ENCODE measurements at places on chromosomes 4 and X.

DNA sequence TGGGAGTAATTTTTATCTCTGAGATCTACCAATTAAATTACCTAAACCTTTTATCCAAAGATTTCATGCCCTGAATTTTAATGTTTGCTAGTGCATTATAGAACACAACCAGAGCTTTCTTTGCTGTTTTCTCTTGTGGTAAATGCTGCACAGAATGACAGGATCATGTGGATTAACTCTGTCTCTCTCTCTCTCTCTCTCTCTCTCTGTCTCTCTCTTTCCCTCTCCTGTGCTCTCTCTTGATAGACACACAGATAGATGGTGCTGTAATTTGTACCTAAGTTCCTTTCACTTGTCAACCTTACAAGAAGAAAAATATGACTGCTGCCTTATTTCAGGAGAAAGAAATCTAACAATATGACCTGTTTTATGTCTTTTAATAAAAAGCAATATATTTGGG lies 211.2 kb upstream of the WDFY3 start:
- DNase-seq: no peak

DNA sequence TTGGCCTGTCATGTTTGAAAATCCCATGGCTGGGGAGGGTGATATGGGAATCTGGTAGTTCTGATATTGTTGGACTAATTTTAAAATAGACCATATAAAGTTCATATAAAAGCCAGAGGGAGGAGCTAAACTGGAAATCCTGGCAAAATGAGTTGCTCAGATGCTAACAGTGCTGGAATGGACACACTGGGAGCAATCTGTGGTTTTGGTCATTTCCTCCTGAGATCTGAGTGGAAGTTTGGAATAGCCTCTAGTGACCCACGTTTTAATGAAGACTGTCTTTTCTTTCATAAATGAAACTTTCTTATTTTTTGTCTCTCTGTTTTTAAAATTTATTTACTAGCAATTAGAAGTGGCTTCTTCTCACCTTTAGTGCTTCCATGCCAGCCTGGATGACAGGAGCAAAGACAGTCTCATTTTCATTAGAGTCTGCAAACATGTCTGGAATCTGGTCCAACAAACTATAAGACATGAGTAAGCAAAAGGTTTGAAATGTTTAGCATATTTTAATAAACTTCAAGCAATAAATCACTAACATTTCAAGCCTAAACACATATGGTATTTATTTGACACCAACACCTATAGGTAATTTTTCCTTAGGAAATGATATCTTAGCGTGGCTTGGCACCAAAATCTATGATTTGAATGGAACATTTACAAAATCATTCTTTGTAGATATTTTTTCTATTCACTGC lies 66.6 kb downstream of the METTL14 start:
- peak; percentile 73 for DNase-seq

- no peak for DNase-seq
Measured at GRCh38 chr4:142844782-142845181, 1.3 kb downstream of the INPP4B start.

DNA sequence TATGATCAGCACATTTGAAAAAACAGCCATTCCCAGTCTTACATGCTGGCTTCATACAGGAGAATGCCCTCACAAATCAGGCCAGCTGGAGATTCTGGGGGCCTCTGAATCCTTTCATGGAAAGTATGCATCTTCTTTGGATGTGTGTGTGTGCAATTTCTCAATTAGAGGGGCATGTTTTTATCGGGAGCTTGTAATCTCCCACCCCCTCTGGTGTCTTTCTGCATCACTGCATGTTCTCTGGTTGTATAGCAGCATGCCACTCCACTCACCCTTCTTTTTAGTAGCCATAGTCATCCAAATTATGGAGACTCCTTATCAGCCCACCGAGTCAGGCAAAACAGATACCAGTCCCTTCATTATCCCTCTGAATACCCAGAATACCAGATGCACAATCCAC lies 282.2 kb upstream of the SLIT2 start:
- no peak for DNase-seq

DNA sequence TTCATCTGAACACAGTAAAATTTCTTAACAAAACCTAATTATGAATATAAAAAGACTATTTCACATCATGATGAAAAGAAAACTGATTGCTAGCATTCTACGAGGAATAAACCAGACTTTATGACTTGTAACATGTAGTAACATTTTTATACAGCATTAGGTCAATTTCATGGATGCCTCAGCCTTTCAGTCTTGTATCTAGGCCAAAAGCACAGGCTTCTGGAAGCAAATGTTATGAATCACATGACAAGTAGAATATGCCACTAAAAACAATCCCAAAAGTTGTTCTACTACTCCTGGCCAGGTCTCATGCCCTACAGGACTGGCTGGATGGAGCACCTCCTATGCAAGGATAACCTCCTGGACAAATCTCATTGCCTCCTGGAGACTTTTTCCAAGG lies 101.2 kb downstream of the ARHGAP6 start:
- DNase-seq: no peak

- no peak for DNase-seq
Measured at GRCh38 chrX:7706032-7706431, 136.9 kb upstream of the VCX start.

DNA sequence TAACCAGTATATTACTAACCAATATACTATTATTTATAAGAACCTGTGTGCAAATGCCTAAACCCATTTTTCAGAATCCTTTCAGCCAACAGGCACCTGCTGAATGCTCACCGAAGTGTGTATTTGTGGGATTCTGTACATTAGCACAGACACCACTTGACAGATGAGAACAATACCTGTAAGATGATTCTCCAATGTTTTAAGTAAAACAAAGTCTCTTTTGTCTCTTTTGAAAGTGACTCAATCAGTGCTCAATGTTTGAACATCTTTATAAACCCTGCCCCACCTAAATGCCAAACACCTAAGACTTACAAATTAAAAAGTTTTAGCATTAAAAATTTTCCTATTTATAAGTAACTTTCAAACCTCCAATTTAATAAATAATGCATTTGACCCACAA lies 763 bp downstream of the ASB9 start:
- no peak for DNase-seq

GRCh38 chrX:1205681-1206611 lies 6.5 kb downstream of the CRLF2 start:
- peak; percentile 93 for DNase-seq

DNA sequence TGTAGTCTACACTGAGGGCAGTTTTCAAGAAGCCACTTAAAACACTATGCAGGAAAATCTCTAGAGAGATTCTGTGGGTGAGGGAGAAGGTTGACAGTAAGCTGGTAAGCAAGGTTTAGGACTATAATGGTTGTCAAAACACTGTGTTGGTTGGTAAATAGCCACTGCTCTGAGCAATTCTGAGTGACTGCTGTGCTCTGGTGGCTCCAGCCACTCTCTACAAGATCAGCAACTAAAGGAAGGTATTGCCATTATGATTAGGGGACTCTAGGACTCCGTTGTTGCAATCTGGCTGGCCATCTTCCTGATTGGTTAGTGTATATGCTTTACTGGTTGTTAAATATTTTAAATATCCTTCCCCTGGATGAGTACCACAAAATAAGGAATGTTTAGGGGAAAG lies 5.5 kb upstream of the FAM47E start:
- DNase-seq: no peak

- DNase-seq: peak; percentile 4
Measured at GRCh38 chr4:29708473-29708872, 1011.7 kb upstream of the PCDH7 start.

DNA sequence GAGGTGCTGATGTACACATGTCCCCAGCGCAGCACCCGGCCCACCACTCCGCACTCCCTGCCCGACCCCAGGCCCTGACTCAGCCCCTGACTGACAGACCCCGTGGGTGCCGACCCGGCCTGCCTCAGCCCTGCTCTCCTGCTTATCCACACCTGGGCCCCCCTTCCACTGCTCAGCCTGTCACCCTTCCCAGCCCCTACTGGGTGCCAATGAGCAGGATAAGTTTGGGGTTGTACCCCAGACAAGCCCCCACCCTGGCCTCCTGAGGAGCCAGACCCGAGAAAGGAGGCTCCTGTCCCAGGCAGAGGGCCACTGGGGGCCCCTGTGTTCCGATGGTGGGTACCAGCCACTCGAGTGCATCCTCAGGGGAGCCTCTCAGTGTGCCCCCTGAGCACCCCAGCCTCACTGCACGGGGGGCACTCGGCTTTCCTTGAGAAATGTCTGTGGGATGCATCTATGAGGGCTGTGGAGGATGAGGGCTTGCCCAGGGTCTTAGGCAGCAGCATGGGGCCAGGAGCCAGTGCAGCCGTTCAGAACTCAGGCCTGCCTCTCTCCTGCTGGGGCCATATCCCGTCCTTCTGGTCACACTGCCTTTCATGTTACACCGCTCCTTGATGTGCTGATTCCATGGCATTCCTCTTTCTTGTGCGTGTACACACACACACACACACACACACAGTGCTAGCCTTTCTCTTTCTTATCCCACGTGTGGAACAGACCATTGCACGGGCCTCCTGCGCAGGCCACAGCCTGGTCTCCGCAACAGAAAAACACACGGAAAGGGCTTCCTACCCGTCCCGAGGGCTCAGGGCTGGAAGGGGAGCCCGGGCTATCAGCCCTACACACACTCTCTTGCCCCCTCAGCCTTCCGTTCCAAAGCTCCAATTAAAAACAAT lies 220.1 kb upstream of the PSAPL1 start:
- no peak for DNase-seq

- no peak for DNase-seq
Measured at GRCh38 chrX:110442635-110443034, 84.0 kb downstream of the RTL9 start.

DNA sequence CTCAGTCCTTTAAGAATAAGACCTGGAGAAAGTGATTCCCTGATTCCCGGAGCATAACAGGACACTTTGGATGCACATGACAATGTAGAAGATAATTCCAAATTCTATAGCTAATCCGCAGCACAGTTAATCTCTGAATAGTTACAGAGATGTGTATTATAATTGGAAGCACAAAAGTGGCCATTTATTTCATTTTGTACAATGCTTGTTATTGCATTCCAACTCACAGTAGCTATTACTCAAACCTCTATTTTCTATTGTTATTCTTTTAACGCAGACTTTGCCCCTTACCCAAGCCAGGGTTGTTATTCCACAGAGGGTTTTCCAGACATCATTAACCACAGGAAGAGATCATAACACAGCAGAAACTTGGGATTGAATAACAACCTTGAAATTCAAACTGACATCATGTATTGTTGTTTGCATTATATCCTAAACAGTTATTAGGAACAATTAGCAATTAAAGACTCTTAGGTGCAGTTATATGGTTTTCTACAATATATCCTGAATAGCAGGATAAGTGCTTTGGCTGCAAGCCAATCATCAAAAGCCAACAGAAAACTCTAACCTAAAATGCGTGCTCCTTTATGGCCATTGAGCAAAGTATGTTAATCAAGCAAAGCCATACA lies 984.0 kb upstream of the TENM3 start:
- DNase-seq: no peak

- no peak for DNase-seq
Measured at GRCh38 chrX:106331606-106332005, 163.5 kb downstream of the PWWP3B start.

DNA sequence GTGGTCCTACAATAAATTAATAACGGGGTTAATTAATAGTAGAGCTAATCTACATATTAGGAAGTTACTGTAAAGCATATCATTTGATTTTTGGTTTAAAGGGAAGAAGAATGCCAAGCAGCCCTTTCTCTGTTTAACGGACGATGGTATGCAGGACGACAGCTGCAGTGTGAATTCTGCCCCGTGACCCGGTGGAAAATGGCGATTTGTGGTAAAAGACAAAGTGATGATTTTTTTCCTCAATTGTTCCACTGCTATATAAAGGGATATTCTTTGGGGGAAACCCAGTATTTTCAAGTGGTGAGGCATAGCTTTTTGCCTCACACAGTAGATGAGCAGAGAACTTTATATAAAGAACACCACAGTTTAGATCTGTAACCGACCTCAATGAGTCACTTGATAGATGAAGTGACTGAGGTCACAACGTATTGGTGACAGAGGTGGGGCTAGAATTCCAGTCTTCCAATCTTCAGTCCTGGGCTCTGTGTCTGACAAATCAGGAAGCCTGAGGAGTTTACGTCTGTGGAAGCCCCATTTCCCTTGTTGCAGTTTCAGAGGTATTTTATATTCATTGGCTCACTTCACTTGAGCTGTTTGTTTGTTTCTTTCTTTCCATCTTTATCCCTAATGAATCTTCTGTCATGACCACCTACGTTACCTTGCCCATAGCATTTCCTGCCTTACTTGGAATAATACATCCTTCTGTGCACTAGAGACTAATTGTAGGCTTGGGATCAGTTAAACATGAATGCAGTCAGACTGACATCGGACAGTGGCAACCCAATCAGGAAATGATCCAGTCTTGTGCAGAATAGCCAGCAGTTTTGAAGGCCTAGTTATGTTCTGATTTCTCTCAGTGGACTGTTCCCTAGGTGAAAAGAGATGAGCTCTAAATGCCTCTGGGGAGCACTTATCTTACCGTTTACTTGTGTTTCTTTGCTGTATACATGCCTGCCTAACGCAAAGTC lies 30.1 kb downstream of the ZRSR2 start:
- no peak for DNase-seq

- DNase-seq: no peak
Measured at GRCh38 chr4:55989766-55990165, 41.0 kb downstream of the CEP135 start.

GRCh38 chr4:118858779-118859178 lies 22.9 kb upstream of the SEC24D start:
- no peak for DNase-seq

GRCh38 chr4:165088366-165088765 lies 24.3 kb downstream of the TMEM192 start:
- DNase-seq: no peak

DNA sequence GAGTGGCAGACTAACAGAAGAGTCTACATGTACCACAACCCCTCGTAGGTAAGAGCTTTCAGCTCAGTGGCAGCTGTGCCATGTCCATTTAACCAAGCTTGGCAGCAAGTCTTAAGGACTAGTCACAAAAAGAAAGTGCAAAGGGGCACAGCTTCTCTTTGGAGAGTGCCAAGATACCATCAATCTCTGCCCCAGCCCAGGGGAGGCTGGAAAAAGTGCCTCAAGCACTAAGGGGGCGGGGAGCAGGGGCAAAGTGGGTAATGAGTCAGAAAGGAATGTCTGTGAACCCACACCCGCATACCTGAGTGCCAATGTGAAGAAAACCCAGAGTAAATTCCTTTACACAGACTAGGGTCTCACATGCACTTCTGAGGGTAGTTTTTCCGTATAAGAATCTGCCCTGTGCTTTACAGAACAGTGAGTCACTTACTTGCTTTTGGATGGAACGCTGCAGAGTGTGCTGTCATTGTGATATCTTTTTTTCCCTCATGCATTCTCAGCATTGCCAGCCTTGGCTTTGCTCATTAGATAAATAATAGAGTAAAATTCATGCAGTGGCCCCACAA lies 219.8 kb downstream of the ZNF674 start:
- peak; percentile 73 for DNase-seq

DNA sequence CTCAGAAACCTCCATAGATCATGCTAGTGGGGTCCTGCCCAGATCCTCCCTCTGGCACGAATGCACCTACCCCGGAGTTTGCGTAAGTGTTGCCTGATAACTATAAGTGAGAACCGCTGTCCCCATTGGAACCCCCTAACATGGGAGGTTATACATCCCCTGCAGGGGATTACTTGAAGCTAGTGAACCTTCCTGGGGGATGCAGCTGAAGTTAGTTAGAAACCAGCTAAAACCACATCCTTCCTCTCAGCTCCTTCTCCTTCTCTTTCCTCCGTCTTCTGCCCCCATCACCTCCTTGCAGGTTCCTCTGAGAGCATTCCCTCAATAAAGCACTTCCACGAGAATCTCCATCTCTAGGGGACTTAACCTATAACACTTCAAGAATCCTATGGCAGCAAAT lies 95.0 kb downstream of the ZNF827 start:
- DNase-seq: no peak

GRCh38 chr4:109296527-109296926 lies 5.9 kb downstream of the COL25A1 start:
- DNase-seq: peak; percentile 66

- DNase-seq: peak; percentile 40
Measured at GRCh38 chr4:88002786-88003185, 4.6 kb upstream of the PKD2 start.
